ENCODE measurements at places on chromosomes 6 and 20. TPM values are rescaled to one million over a fixed set of nuclear protein-coding genes. Genes with fewer than 3 reads are reported as not detected.

GRCh38 chr6:116017546-116018295, 43.0 kb downstream of the FRK start:
- no peak for DNase-seq

DNA sequence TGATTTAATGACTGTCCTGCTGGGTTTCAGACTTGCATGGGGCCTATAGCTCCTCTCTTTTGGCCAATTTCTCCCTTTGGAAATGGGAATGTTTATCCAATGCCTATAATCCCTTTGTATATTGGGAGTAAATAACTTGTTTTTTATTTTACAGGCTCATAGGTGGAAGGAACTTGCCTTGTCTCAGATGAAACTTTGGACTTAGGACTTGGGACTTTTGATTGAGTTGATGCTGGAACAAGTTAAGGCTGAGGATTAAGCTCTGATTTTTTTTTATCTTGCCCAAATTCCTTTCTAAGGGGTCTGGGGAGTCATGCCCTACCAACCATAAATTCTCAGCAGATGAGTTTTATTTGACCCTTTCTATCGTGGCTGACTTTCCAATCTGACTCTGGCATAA, 23.5 kb downstream of the WDR27 start:
- DNase-seq = no peak

Gene RIMS4
- not detected for total RNA-seq

Gene FAM162B
- not detected for total RNA-seq

Gene DEFB132
- not detected for total RNA-seq
